ENCODE measurements at places on chromosomes 3 and 15.

GRCh38 chr3:152050903-152051302 lies 177.5 kb downstream of the SUCNR1 start:
- DNase-seq, result no peak

- DNase-seq, result no peak
These were observed 169.2 kb upstream of the TGFBR2 start for GRCh38 chr3:30437171-30437601.

- DNase-seq, result no peak
These were observed 109.0 kb upstream of the ADAMTS9 start for GRCh38 chr3:64796607-64797399.

DNA sequence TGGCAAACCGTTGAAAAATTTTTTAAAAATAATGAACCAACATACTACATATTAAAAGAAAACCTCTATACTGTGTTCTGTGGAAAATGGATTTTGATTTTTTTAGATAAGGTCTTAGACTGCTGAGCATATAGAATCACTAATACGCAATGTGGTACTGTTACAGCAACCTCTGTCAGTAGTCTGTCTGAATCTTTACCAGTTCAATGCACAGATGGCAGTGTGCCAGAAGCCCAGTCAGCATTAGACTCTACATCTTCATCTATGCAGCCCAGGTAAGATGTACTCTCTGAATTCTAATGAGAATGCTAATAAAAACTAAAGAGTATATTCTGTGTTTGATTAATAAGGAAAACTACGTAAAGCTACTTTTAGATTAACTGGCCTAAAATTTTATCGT lies 31.3 kb upstream of the FAH start:
- no peak for DNase-seq

DNA sequence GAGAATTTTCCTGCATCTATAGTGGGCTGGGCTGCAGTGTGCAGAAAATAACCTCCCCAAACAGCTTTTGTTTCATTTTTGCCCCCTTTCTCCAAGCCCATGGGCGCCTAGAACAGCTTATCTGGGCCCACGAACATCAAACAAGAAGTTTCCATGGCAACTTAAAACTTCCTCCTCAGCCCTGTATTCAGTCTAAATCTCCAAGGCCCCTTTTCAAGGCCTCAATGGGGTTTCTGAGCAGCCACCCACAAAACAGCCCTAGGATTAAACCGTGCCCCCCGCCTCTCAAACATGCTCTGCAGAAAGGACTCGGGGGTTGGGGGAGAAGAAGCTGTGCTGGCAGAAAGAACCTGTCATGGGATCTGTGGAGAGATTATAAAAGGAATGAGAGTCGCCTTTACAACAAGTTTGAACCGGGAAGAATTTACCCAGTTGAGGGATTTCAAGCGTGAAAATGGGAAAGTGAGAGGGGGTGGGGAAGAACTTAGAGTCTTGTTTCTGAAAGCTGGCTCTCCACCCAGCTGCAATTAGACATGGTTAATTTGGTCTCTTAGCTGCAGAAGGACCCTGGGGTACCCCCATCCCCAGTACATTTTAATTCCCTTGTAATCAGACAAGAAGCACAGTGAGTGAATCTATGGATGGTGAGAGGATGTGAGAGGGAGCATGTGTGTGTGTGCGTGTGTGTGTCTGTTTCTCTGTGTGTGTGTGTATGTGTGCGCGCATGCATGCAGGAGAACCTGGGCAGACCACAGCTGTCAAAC lies 4.3 kb upstream of the FAM107A start:
- DNase-seq, result no peak

GRCh38 chr3:140097874-140098635 lies 163.1 kb downstream of the CLSTN2 start:
- no peak for DNase-seq

DNA sequence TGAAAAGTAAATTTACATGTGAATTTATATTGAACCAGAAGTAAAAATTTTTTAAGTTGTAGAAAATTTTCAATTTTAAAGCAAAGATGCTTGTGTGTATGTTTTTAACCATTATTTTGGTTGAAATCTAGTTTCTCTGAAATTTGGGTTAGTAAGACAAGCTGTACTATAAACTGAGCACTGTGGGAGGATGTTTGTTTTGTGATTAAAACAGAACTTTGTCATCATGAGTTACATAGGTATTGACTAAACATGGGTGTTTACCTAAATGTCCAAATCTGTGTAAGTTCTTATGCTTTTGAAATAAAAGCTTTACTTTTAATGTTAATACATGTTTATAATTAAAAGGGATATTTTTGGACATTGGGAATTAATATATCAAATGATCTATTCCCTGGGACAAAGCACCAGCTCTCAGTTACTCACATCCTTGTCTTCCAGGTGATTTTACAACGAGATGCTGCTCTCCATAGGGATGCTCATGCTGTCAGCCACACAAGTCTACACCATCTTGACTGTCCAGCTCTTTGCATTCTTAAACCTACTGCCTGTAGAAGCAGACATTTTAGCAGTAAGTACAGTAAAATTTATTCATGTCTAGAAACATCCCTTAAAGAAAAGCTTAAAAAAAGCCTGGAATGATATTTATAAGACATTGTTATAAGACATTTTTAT lies 32.7 kb downstream of the RNF13 start:
- no peak for DNase-seq

All from central memory CD4-positive, alpha-beta T cell (primary cell).